Mesenteric fat pad (tissue), 1 donor: ENCODE measurements at places on chromosomes 7 and 10.

DNA sequence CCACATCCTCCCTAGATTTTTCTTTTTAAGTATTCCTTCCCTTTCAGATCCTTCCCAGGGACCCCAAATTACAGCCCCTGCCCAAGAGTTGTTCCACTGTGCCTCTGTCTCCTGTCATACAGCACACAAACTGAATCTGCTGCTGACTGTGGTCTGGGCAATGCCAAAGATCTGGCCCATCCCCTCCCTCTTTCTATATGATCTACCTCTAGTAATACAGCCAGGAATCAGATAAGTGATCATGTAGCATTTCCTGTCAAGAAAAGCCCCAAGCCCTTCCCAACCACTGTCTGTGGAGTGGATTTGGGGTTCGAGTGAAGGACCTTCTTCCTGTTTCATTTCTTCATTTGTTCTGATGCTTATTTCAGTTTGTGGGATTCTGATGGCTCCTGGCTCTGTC lies 6.7 kb downstream of the STX1A start:
- no peak for DNase-seq

GRCh38 chr7:22445140-22445743 lies 54.7 kb downstream of the STEAP1B start:
- no peak for DNase-seq

DNA sequence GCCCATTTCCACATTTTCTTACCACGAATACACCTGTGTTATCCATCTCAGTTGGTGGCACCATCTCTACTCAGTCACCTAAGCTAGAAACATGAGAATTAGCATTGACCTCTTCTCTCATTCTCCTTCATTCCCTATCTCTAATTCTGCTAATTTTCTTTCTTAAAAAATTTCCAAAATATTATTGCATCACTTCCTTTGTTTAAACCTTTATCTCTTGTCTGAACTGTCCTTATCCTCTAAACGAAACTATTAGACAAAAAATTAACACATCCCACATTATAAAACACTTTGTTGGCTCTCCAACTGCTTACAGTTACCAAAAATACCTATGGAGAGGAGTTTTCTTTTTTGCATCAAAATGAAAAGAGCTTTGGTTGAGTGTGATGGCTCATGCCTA lies 18.3 kb downstream of the TAF3 start:
- no peak for DNase-seq

- DNase-seq, result no peak
Measured at GRCh38 chr10:72690071-72690755, 1.7 kb upstream of the MCU start.

DNA sequence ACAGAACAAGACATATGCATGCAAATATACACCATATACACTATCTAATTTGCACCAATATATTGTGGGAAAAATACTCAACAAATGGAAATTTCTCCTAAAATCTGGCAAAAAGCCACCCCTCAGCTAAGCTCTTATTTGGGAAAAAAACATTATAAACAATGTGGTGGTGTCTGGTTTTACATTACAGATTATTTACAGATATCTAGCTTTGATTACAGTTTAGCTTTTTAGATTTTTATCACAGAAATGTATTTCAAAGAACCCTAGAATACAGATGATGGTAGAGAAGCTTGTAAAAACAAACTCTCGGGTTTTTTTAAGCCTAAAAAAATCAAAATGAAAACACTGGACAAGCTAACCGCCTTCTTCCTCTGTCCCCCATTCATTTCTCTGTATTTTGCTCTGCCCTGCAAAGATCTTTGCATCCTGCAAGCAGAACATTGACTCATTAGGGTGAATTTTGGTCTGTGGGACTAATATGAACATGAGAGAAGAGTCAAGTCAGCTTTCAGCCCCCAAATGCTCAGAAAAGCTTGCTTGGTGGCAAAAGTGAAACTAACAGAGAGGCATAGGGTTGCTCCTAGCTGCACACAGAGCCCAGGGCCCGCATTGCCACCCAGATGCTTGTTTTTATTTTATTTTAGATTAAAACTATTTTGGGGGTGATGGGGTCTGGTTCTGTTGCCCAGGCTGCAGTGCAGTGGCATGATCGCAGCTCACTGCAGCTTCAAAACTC lies 88.8 kb upstream of the LYZL1 start:
- no peak for DNase-seq

GRCh38 chr10:86359111-86359510 lies 7.5 kb downstream of the GRID1 start:
- DNase-seq, result peak; percentile 37
